Muscle of back (tissue), 13 donors: ENCODE measurements at places on chromosomes 5 and 9. TPM values are rescaled to one million over a fixed set of nuclear protein-coding genes. Genes with fewer than 3 reads are reported as not detected.

The FOXD4L3 gene
- not detected for polyA plus RNA-seq

The CD274 gene
- 0.98 TPM for polyA plus RNA-seq

The FUBP3 gene
- 44.1 TPM for polyA plus RNA-seq

The SEMA6A gene
- polyA plus RNA-seq, result 52.7 TPM
